Fibroblast of skin of left biceps (primary cell): ENCODE measurements at places on chromosomes 11 and 22.

DNA sequence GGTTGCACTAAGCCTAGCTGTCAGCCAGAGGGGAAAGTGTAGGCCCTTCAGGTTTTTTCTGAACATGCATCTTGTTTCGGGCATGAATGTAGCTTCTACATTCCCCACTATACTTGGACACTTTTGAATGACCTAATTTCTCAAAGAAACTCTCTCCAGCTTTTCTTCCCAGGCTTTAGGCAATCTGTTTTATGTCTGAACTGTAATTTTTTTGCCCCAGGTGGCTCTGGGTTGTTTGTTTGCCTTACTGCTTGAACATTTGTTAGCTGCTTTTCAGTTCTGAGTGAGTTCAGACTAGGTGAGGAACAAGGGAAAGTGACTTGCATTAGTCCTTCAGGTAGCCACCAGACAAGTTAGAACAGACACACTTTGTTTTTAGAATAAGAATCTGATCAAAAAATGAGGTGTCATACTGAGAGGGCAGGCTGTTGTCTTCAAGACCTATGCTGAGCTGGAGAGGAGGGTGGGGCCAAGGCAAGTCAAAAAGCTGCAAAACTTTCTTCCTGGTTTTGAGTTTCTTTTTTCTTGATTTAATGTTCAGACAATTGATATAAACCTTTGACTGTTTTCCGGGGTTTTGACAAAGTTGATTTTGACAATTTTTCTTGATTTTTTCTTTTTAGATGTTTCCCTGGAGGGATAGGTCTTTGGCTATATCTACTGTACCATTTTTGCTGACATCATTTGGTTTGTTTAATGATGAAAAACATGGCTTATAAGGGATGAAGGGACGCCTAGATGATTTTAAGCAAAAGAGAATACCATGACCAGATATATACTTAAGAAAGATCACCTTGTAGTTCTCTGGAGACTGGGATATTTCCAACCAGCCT lies 182.8 kb downstream of the WNT11 start:
- no peak for DNase-seq

- peak; percentile 79 for DNase-seq
Observed at GRCh38 chr11:94134651-94135512, 6.2 kb downstream of the PANX1 start.

- no peak for DNase-seq
Observed at GRCh38 chr11:36438126-36438525, 71.9 kb downstream of the TRAF6 start.

DNA sequence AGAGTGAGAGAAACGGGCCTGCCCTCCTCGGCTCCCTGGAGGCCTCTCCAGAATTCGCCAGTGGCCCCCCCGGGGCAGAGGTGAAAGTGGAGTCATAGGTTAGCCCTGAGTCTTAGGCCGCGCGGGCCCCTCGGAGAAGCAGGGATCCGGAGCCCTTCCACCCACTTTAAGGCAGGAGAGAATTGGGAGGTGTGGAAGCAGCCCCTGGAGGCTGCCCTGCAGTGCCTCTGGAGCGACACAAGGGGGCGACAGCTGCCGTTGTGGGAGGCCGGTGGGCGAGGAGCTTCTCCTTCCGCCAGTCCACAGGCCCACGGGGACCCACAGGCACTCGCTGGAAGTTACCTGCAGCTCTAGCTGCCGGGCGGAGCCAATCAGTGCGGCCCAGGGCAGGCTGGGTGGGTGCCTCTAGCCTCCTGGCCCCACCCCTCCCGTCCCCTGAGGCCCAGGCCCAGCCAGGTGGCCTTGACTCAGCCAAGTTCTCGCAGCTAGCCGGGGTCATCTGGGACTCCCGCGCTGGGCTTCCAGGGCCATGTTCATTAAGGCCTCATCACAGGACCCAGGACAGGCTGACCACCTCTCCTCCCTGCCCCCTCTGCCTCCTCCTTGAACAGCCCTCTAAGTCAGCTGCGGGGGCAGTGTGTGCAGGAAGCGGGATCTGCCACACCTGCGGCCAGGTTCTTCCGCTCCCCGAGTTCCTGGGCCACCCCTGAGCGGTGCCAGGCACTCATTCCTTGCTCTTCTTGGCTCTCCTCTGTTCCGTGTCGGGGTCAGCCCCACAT lies 5.0 kb downstream of the DGKZ start:
- no peak for DNase-seq

DNA sequence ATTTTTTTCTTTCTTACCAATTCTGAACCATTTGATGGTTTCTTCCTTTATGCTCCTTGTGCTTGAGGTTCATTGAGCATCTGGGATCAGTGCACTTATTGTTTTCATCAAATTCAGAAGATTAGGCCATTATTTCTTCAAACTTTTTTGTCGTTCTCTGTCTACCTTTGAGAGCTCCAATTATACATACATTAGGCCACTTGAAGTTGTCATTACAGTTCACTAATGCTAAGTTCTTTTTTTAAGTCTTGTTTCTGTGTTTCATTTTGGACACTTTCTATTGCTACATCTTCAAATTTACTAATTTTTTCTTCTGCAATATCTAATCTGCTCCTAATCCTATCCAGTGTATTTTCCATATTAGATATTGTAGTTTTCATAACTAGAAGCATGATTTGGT lies 40.8 kb downstream of the CDPF1 start:
- no peak for DNase-seq

- DNase-seq = no peak
Observed at GRCh38 chr11:123139206-123139605, 55.8 kb downstream of the CLMP start.

DNA sequence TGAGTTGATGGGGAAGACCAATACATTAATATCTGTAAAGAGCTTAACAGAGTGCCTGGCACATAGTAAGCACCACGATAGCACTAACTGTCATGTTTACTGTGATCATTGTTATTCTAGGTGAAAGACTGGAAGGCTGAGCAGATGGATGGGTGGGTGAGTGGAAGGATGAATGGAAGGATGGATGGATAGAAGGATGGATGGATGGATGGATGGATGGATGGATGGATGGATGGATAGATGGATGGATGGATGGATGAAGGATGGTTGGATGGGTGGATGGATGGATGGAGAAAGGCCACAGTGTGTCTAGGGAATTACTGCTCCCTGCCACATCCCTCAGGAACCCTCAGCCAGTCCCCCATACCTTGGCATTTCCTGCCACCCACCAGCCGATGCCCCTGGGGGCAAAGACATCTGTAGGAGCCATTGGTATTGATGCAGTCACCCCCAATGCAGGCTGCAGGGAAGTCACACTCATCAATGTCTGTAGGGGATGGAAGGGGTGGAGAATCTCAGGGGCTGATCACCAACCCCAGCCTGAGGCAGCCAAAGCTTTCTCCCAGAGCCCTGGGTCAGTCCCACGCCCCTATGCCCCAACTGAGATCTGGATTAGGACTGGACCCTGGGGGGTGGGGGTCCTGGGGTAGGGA lies 15.3 kb downstream of the LTBP3 start:
- DNase-seq = no peak

DNA sequence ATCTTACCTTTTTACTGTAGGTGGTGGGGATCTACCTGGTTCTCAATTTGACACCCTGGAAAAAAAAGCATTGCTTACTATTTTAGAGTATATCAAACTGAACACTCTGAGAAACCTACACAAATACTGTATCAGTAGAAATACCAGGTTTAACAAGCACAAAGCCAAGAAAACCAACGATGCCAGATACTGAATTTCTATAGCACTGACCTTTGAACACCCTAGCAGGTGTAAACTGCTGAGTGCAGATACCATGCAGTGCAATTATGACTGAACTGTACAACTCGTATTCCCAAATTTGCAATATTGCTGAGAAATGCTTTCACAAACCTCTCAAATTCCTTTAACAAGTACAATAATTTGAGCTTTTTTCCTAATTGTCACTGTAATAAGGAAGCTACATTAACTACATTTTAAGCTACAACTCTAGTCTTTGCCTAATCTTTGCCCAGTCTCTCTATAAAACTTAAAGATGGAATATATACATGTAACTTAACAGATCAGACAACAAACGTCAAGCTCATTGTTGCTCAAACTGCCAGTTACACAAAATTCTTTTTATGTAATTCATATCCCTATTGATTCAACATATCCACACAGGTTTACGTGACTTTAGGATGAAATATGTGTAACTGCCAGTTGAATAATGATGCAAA lies 8.9 kb downstream of the TAF1D start:
- no peak for DNase-seq

DNA sequence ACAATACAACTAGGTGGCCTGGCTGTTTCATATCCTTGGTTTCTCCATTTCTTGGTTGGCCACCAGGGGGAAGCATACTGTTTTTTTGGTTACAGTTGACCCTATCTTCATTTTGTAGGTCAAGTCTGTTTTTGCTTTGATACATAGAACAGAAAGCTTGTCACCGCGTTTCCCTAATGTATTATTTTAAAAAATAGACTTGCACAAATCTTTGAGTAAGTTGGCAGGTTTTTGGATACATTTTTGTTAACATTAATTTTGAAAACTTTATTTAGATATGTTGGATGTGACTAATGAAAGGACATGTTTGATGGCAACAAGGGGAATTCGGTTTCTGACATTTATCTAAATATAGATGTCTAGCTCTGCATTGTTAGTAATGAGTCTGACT lies 3.0 kb downstream of the NCR3LG1 start:
- DNase-seq = peak; percentile 41

DNA sequence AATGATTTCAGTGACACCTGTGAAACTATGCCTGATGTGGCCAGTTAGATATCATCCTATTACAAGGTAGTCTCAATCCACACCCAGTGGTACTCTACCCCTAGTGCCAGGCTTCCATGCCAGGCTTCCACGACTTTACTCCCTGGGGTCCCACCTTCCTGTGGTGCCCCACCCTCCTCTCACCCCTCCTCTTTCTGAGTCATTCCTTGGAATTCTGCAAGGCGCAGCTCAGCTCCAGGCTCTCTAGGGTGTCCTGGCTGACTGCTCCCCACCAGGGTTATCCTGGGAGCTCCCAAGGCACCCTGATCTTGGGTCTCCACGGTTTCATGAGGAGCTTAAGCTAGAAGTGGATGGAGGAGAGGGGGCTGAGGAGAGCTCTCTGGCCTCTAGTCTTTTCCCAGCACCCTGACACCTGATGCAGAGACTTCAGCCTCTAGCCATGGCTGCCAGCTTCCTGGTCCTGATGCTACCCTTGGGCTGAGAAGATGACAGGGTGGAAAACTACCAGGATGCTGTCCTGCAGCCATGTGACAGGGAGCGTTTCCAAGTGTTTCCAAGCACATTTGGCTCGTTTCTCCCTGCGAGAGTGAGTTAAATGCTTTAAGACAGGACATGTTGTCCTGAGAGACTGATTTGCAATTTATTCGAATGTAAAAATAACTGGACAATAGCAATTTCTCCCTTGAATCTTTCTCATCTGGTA lies 1461.2 kb downstream of the TBC1D22A start:
- DNase-seq = no peak

- DNase-seq = no peak
Observed at GRCh38 chr22:43128116-43128515, 15.1 kb downstream of the MCAT start.

DNA sequence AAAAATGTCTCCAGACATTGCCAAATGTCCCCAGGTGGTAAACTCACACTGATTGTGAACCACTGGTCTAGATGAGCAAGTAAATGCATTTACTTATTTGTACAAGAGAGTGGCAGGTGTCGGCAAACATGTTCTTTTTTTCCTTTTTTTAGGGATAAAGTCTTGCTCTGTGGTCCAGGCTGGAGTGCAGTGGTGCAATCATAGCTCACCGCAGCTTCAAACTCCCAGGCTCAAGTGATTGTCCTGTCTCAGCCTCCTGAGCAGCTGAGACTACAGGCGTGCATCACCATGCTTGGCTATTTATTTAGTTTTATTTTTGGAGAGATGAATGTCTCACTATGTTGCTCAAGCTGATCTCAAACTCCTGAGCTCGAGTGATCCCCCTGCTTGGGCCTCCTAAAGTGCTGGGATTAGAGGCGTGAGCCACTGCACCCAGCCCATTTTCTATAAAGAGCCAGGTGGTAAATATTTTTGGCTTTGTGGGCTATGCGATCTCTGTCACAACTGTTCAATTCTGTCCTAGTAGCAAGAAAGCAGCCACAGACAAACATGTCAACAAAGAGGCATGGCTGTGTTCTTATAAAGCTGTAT lies 1.4 kb downstream of the VPREB1 start:
- no peak for DNase-seq

DNA sequence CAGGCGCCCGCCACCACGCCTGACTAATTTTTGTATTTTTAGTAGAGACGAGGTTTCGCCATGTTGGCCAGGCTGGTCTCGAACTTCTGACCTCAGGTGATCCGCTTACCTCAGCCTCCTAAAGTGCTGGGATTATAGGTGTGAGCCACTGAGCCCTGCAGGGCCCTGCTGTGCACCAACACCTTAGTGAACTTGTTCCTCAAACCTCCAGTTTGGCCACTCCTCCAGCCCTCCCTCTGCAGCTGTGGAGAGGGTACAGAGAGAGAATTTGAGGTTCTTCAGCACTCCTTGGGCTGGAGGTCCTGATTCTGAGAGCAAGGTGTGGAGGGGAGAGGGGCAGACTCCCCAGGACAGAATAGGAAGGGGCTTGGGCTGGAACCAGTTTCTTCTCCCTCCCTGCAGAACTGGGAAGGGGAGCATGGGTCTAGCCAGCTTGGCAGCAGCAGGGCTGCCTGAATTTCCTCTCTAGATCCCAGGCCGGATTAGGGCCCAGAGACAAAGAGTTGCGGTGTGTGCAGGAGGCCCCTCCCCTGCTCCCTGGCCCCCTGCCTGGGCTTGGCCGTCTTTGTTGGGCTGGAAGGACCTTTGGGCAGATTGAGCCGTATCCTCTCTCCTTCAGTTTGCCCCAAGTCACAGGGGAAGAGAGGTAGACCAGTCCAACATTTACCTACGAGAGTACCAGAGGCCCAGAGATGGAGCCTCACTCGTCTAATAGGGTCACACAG lies 2.3 kb upstream of the PEX16 start:
- no peak for DNase-seq

GRCh38 chr11:113242767-113243397 lies 71.5 kb upstream of the TTC12 start:
- DNase-seq = peak; percentile 31

DNA sequence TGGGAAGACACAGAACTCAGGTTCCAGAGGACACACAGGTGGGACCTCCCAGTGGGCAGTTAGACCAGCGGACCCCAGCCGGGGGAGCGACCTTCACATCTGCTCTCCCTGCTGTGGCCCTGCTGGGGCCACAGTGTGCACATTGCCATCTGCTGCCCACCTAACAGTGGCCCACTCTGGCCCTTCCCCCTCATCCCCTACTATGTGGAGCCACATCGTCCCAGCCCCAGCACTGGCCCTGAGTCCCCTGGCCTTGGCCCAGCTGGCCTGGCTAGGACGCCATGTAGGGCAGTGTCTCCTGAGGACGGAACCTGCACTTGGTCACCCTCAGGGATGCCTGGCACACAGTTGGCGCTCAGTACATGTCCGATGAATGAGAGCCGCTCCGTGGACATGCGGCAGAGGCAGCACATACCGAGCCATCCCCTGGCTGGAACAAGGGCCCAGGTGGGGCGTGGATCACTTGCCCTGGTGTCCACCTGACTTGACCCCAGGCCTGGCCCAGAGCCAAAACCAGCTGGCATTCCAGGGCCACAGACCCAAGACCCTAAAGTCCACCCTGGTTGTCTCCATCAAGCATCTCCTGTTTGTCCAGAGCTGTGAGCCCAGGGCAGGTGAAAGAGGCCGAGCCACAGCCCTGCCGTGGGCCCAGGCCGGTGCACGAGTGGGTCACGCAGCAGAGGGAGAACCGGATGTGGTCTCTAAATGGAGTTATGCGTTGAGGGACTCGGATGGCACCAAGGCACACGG lies 93.1 kb upstream of the FGF3 start:
- DNase-seq = no peak
